Activated naive CD4-positive, alpha-beta T cell (primary cell): ENCODE measurements at places on chromosomes 5 and 9.

DNA sequence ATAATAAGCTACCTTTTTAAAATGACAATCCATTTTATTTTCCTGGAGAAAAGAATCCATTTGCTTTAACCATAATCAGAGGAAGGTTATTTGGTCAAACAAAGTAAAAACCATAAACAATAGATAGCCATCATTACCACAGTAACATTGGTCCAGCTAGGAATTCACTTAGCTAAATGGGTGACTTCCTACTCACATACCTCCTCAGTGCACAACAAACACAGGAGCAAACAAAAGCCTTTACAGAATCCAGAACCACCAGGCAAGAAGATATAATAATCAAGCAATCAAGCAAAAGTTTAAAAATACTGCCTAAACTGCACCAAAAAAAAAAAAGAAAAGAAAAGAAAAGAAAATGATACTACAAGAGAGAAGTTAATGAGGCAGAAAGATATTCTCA, 949 bp upstream of the IFNK start:
- DNase-seq: no peak

GRCh38 chr5:141330299-141331080, at the start of gene PCDHGA1:
Gene PCDHGA1 (plus strand): TSS chr5:141330514.
- DNase-seq: no peak

- DNase-seq: no peak
Measured at GRCh38 chr9:13160051-13160450, 119.4 kb downstream of the MPDZ start.

GRCh38 chr5:43851741-43852140, 248.8 kb downstream of the NNT start:
- no peak for DNase-seq

- DNase-seq: no peak
Measured at GRCh38 chr9:78695519-78695918, 398.6 kb downstream of the PSAT1 start.

GRCh38 chr5:75189353-75189752, 47.3 kb downstream of the ANKRD31 start:
- no peak for DNase-seq

DNA sequence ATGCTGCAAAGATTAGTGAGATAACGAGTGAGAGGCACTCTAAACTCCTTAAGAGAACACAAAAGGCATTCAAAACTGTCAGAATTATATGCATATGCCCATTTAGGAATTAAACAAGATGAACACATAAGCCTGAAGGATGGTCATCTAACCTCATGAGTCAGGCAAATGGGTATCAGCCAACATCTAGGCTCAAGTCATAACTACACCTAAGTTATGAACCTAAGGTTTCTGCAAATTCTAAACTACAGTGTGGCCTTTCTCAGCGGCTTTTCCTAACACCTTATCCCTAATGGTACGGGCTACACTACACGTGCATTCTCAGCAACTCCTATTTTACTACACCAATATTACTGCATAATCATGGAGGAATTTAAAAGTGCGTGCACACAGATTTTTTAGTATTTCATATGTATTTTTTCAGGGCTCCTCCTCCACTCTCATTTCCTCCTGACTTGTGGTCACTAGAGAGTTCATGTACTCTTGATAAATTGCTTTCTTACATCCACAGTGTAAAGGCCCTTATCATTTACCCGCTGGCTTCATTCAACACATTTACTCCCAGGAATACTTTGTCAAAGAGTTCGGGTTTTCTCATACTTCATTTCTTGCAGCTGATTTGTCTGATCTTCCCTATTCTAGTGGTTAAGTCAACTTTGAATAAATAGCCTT, 316.5 kb downstream of the BNC2 start:
- no peak for DNase-seq

DNA sequence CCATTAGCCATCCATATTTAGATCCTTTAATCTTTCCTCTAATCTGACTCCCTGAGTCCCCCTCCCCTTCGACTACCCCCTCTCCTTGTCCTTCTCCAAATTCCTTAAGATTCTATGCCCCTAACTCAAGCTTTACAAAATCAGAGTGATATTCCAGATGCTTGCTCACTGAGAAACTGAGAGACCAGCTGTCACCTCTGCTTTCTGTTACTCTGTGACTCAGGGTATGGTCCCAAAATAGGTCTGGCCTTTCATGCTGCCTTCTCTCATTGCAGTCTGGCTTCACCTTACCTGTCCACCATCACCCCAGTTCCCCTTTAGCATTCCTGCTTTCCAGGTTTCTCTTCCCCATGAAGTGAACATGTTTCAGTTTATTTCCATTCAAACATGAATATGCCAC, 383.3 kb upstream of the SLC30A5 start:
- no peak for DNase-seq

- DNase-seq: no peak
Measured at GRCh38 chr5:1059884-1060263, 51.3 kb downstream of the NKD2 start.

GRCh38 chr9:126113176-126113575, 213.5 kb upstream of the MVB12B start:
- DNase-seq: no peak
